ENCODE measurements at places on chromosomes 12 and 14. TPM values are rescaled to one million over a fixed set of nuclear protein-coding genes. Genes with fewer than 3 reads are reported as not detected.

The DBX2 gene
- not detected for total RNA-seq

The BDKRB2 gene
- total RNA-seq, result 0.13 TPM

The CDC42BPB gene
- total RNA-seq, result 87.9 TPM

The KCNA1 gene
- 0.23 TPM for total RNA-seq

The KRT75 gene
- not detected for total RNA-seq

The ABHD12B gene
- total RNA-seq, result 102 TPM
